Effector CD8-positive, alpha-beta T cell (primary cell): ENCODE measurements at places on chromosomes 7 and 10.

- no peak for DNase-seq
Observed at GRCh38 chr7:20906801-20907453, 120.2 kb upstream of the SP8 start.

- no peak for DNase-seq
Observed at GRCh38 chr7:2884161-2884560, 40.1 kb upstream of the GNA12 start.

DNA sequence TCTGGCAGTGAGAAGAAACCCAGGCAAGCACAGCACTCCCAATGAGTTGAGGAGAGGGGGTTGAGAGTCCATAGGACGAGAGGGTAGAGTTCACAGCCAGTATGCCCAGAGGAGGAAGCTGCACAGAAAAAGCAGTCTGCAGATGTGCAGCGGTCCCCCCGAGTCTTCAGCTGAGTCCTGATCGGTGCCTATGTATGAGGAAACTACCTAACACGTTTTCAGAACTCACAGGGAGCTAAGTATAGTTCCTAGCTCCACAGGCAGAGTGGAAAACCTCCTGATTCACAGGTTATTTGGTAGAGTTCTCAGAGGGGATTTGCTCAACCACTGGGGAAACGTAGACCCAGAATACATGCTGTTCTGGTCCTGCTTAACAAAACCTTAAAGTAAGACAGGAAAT is 271.3 kb upstream of the CNTNAP2 start:
- no peak for DNase-seq

DNA sequence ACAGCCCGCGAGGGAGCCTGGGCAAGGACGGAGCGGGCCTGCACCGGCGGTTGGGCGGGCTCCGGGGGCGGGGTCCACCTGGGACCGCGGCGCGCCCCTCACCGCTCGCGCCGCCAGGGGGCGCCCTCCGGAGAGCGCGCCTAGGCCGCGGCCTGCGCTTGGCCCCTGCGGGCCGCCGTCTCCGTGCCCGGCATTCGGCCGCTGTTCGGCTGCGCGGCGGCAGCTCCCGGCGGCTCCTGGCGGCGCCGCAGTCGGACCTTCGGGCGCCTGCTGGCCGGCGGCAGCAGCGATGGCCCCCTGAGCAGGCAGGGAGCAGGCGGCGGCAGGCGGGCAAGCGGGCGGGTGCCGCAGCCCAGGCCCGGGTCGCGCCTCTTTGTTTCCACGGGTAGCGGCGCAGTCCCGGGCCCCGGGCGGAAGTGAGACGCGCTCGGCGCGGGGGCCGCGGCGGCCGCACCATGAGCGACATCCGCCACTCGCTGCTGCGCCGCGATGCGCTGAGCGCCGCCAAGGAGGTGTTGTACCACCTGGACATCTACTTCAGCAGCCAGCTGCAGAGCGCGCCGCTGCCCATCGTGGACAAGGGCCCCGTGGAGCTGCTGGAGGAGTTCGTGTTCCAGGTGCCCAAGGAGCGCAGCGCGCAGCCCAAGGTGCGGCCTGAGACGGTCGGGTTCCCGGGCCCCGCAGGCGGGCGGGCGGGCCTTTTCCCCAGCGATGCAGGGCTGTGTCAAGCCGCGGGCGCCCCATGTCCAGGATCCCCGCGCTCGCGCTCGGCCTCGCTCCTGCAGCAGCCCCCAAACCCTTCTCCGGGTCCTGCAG is at the start of gene INTS15:
TSS of gene INTS15 (plus strand) at position 193 of the 816 bp plus-strand sequence. CDS start at position 456, 263 bp downstream.
- peak; percentile 67 for DNase-seq

DNA sequence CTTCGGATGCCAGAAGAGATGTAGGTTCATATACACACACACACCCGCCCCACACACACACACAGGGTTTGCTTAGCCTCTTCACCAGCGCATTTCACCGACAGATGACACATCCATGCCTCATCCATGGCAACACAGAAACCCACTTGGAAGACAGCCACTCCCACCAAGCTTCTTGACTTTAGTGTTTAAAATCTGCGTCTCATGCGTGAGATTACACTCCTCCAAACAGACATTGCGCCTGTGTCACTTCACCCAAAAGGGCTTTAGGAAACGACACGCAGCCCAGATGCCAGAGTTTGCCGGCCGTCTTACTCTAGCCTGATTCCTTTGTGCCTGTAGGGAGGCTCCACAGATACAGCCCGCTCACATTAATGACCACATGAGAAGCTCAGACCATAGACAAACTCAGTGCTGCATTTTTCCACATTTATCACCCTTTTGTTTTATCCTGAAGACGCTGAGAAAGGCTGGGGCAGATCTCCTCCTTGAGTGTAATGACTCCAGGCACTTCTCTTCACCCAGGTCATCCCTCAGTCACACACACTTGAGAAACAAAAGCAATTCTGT is 73.8 kb downstream of the DIP2C start:
- no peak for DNase-seq

GRCh38 chr10:46301721-46302479 is 15.1 kb downstream of the ANTXRL start:
- DNase-seq, result no peak

DNA sequence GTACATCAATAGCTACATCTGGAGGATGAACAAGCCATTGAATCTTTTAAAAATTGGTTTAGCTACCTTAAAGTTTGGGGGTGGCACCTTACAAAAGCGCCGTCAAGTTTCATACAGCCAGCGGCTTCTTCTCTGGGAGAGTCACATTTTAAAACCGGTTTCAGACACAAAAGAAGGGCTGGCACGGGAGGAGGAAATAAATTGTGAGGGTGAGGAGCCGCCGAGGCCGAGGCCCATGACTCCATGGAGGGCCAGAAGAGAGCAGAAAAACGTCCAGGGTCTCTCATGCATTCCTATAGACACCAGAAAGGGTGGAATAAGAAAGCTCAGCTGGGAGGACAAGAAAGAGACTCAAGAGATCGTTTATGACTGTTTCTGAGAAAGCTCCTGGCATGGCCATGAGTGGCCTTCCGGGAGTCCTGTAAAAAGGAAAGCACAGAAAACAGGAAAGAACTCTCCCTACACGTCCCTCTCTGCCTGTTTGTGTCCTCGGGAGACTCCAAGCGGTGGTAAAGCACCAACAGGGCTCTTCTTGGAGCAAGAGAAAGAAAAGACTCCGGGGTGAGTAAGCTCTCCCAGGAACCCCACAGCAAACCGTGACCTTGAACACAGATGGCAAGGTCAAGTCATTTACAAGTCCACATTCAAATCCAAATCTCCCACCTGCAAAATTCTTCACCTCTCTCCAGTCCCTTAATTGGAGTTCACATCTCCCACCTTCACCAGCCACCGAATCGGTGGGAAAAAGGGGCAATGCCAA is 1.8 kb downstream of the FRAT2 start:
- DNase-seq, result no peak

DNA sequence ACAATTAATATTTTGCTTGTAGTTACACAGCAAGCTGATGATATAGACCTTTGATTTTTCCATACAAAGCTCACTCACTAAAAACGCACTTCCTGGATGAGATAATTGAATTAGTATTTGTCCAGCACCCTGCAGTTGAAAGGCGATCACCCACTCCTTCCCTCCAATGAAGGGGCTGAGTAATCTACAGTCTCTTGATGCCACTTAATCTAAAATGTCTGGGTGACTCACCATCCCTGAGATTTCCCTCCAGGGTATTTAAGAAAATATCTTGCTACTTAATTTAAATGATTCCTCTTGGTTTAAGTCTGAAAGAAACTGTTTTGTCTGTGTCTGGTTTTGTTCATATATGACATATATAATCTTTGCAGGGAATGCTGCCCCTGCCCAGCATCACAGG is 515.3 kb downstream of the GRID1 start:
- DNase-seq, result no peak

DNA sequence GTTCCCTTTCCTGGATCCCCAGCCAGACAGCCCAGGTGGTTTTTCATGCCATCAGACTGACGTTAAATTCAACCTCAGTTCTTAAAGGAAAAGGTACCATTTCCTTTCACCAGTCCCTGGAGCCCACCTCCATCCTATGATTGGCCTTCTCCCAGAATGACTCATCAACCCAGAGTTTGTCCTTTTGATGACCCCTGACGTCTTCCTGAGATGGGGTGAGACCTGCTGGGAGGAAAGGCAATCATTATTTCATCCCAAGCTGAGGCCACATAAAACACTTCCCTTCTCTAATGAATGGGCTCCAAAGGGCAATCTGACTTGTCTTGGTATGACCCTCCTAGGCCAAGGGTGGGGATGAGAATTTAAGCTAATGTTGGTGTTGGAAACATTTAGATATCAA is 750.7 kb downstream of the SUGCT start:
- DNase-seq, result no peak

DNA sequence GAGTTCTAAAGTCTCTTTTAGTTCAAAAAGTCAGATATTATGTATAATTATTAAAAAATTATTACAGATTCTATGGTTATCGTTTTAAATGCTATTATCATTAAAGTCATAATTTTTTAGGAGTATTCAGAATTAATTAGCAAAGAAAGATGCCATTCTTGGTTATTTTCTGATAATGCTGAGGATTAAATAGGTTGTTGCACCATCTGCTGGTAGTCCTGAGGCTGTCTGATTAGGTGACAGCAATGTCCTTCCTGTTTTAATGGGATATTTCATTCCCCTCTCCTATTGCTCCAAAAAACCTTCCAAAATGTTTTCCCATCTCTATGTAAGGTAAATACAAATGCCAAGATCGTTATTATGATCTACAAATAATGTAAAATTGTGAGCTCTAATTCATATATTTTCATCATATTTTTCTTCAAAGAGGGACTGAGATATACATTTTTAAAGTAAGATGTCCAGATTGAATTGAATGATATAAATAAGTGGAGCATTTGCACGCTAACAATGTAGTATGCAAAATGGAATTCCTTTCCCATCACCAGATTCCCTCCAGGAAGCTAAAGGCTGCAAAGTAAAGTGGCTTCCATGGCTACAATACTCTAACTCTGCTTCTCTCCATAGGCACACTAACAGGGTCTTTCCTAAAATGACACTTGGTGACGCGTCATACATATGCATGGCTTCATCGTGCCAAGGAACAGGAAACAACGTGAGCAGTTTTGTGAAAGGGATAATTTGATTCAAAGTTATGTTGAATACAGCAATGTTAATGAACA is 58.8 kb upstream of the AKR1E2 start:
- no peak for DNase-seq

- no peak for DNase-seq
Observed at GRCh38 chr7:157415486-157415885, 78.7 kb downstream of the DNAJB6 start.

DNA sequence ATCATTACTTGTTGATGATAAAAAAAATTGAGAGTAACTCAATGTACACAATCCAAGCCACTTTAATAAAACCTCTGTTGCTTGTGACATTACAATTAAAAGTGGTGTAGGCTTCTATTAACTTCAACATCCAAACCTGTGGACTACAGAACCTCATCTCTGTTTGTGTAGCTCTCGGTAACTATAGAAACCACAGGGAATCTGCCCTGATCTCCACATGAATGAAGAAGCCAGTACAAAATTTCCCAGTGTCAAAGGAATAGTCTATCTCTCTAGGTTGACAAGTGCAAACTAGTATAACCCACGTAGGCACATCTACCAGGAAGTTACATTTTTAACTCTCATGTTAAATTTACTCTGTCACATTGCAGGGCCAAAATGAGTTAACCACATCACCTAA is 204.3 kb downstream of the CHCHD3 start:
- DNase-seq, result no peak

DNA sequence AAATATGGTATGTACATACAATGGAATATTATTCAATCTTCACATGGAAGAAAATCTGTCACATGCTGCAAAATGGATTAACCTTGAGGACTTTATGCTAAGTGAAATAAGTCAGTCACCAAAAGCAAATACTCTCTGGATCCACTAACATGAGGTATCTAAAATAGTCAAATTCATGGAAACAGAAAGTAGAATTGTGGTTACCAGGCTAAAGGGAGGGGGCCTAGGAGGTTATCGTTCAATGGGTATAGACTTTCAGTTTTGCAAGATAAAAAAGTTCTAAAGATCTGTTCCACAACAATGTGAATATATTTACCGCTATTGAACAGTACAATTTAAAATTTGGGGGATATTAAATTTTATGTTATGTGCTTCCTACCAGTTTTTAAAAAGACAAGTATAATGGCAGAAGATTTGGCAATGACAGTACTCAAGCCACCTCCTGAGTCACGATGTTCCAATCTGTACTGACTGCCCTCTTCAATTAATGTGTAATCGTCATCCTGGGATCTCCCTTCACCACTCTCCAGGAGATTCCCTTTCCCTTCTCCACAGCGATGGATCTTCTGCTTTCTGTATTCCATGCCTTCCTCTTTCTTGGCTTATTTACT is 32.3 kb upstream of the IL6 start:
- DNase-seq, result no peak

DNA sequence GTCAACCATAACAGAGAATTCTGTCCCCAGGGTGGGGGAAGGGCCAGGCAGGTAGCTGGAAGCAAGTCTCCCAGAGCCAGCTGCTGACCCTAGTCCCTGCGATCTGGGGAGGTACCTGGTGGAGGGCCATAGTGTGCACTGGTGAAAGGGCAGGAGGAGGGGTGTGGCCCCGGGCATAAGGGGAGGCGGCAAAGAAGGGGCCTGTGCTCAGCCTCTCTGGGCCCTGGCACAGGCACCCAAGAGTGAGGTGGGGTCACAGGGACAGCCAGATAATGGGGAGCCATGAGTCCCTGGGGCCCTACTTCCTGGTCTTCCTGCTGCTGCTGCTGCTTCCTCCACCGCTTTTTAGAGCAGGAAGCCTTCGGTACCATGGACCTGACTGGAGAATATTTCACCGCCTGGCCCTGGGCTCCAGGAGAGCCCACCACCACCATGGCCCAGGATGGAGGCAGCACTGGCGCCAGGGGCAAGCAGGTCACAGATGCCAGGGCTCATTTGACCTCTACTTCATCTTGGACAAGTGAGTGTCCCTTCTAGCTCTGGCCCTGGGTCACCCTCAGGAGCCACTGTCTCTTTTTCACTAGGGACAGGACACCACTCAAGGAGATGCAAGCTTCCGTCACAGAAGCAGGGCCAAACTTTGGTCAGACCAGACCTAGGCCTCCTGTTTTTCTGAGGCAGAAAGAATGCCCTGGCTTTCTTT is at the start of gene ANTXRL:
TSS of gene ANTXRL (plus strand) at position 7 of the 703 bp plus-strand sequence. CDS start at position 273, 266 bp downstream.
- no peak for DNase-seq

DNA sequence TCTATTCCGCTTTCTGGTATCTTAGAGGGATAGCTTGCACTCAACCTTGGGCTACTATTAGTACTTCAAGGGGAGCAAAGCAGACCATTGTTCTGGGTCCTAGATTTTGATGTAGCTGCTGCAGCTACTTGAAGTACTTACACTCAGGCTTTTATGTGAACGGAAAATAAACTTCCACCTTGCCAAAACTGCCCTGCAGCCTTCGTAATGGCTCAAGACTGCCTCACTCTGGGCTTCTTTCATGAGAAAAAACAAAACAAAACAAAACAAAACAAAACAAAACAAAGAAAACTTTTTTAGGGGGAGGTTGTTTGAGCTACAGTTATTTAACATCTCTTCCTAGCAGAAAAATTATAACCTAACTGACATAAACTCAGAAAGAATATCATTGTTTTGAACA is 19.4 kb upstream of the EPHB6 start:
- DNase-seq, result no peak
